ENCODE measurements at places on chromosomes 3 and 15.

DNA sequence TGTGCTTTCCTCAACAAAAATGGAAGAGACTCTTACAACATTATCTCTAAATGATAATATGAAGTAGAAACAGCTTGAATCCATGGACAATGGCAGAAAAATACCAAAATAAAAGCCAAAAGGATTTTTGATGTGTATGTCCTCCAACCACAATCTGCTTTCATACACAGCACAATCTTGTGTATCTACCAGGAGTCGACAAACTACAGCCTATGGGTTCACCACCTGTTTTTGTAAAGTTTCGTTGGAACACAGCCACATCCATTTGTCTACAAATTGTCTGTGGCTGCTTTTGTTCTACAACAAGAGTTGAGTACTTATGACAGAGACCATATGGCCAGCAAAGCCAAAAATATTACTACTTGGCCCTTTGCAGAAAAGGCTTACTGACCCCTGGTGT lies 88.7 kb upstream of the UBE2E2 start:
- no peak for DNase-seq

DNA sequence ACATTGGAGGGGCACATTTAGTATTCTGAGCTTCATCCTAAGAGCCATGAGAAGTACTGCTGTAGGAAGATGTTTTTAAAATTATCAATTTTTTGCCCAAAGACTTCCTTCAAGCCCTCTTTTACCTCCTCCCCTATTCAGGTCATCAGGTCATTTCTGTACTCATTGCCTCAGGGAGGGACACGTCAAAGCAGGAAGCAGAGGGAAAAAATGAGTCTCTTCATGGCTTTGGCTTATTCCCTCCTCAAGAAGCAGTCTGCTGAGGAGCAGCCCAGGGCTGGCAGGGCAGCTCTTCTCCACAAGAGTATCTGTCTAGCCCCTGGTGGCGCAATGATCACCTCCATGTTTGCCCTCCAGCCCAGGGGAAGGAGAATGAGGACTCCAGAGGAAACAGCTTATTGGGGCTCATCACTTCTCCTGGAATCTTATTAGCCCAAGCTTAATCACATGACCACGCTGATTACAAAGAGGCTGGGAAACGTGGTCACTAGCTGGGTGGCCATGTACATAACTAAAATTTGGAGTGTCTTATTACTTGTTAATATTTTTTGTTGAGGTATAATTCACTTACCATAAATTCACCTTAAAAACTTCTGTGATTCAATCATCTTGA lies 44.2 kb upstream of the GATA2 start:
- no peak for DNase-seq

- no peak for DNase-seq
Measured at GRCh38 chr15:46961795-46962194, 755.5 kb upstream of the SEMA6D start.

- peak; percentile 68 for DNase-seq
Measured at GRCh38 chr3:184636741-184637316, 75.0 kb downstream of the MAGEF1 start.

- DNase-seq, result peak; percentile 61
Measured at GRCh38 chr3:32018757-32019564, 37.4 kb downstream of the ZNF860 start.

- no peak for DNase-seq
Measured at GRCh38 chr3:167936019-167936418, 159.7 kb downstream of the GOLIM4 start.

DNA sequence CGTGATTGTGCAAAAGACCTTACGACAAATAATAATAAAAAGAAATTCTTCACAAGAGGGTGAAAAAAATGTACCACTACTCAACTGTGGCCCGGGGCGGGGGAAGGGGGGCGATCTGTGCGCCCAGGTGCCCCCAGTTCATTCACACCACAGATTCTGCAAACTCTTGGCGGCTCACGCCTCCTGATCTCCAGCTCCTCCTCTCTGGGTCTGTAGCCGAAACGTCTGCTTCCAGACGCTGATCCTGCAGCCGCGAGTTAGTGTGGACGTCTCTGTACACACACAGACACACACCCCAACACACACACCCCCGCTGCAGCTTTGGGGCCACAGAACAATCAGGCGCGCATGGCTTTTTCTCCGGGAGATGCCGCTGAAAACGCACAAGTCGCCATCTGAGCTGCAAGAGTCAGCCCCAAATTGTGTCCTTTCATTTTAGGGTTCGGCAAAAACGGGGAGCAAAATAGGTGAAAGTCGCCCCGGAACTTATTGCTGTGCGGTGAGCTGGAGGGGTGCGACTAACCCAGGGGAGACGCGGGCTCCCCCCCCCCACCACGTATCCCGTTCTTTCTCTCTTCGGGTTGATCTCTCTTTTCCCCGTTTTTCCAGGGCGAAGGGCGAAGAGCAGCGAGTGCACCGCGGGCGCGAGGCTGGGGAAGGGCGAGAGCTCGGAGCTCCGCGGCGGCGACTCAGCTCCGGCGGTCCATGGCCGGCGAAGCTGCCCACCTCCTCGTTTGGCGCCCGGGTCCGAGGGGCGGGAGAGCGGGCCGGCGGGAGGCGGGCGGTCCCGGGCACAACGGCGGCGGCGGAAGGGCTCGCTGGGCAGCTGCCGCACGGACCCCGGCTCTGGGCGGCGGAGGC lies 505 bp upstream of the WNT5A start:
- peak; percentile 54 for DNase-seq

DNA sequence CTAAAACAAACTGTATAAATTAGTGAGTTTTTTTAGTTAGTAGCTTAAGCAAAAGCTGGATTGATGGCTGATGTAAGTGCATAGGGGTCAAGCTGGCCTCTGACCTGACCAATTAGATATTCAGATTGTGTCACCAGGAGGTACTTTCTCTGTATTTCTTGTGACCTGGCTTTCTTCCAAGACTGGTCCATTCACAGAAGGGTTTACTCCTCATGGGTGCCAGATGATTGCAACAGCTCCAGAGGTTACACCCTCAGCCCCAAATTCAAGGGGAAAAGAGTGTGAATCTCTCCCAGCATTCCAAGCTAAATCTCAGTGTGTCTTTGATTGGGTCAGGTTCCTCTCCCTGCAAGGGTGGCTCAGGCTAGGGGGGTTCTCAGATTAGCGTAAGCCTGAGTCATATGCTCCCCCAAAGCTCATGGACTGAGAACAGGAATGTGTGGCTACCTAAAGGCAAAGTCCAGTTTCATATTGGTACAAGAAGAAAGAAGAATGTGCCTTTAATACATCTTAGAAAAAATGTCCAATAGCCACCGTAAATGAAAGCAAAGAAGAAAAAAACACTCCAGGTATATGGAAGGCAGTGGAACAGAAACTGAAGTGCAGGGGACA lies 16.5 kb downstream of the PML start:
- DNase-seq, result peak; percentile 49

DNA sequence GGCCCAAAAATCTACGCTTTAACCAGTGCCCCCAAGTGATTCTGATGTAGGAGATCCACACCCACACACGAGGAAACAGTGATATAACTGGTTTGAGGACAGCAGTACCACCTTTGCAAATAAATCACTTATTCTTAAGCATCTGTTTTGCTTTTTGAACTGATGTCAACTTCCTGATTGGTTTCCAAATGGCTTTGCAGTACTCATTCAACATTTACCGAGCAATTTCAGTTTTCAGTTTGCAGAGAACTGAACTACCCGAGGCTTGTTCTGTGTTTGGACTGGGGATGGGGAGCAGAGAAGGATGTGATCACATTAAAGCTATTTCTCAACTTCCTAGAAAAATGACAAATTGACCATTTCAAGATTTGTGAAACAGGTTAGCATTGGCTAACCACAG lies 1.1 kb upstream of the GYG1 start:
- DNase-seq, result no peak

DNA sequence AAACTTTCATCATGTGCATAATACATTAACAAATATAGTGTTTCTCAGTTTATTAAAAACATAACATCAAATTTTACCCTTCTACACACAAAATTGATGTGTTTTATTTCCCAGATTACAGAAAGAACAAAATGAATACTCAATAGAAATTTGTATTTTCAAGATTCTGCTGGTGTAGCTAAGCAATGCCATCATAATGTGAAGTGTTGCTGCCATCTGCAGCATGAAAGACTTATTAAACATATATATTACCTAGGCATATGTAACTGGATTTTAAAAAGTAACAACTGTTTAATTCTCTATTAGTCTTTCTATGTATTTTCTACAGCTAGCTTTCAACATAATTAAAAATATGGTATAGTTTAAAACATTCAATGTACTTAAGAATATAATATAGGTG lies 27.5 kb downstream of the PLSCR5 start:
- peak; percentile 21 for DNase-seq

DNA sequence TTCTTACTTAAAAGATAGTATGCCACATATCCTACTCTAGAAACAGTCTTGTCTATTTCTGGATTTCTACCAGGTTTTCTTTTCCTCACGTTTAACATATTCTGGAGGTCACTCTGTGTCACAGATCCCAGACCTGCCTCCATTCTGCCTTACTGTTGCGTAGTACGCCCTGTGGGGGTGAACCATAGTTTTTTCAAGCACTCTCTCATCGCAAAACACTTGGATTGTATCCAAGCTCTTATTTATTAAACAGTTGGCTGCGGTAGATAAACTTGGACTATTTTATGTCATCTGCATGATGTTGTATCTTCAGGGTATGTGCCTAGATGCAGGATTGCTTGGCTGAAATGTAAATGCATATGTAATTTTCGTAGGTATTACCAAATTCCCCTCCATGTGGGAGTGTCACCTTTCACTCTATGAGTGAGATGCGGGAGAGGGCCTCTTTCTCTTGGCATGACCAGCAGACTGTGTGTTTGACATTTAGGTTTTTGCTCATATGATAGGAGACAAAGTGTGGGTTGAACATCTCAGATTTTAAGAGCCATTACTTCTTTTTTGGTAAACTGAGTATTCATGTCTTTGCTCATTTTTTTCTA lies 55.8 kb downstream of the ABTB1 start:
- DNase-seq, result no peak

DNA sequence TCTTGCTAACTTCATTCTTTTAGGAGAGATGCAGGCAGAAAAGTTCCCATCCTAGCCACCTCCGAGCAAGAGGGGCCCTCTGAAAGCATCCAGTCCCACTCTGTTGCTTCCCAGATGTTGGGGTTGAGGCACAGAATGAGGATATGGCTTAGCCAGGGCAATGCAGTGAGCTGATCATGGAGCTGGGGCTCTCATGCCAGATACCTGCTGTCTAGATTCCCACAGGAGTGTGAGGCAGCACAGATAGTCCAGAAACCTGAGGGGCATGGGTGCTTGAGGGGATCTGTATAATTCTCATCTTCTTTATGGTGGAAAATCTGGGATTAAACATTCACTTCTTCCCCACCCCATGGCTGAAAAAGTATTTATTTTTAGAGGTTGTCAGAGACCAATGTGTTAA lies 1.2 kb downstream of the SLC22A13 start:
- DNase-seq, result no peak

DNA sequence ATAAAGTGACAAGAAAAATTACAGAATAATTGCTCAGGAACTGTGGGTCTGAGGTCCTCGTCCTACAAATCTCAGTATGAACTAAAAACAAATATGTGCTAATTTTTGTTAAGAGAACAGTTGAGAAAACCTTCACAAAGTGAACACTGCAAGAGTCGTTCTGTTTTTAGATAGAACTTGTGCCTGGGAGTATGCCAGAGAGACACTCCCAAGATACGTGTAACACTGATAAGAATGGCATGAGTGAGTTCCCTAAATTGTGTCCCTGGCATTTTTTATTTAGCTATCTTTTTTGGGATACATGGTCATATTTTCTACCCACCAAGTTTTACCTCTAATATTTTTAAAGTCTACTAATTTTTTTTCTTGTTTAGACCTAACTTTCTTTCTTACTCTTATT lies 860.0 kb upstream of the NR2F2 start:
- no peak for DNase-seq

DNA sequence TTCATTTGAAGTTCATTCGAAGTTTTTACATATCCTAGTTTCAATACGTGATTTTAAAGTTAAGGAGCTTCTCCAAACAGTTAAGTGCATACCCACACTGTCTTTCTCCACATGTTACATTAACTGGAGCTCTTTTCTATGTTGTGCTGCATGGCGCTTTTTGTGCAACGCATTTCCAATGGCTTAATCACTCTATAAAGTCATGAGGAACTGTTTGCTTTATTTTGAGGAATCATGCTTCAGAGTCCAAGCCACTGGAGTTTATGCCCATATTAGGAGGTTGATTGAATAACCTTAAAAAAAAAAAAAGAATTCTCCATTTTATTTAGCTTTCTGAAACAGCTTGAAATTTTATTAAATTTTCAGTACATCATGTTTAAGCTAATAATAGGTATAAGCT lies 109.4 kb upstream of the MBNL1 start:
- DNase-seq, result peak; percentile 30

DNA sequence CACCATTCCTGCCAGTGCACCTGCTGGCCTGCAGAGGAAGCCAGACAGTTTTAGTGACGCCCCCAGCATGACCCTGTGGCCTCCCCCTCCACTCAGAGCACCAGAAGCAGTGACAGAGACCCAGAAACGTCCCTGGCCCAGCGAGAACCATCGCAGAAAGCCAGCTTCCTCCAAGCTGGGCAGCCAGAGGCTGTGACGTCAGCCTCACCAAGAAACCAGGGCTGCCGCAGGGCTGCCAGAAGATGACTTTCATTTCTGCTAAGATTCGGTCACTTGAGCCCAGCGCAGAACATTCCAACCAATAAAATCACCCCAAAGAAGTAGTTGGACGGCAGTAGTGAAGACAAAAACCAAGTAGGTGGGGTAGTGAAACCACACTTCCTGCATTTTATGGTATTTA lies 29.6 kb upstream of the RPL32 start:
- peak; percentile 89 for DNase-seq

Data from AG20443 (cell line).